ENCODE measurements at places on chromosomes 16 and 17. TPM values are rescaled to one million over a fixed set of nuclear protein-coding genes. Genes with fewer than 3 reads are reported as not detected.

SRL gene
- total RNA-seq: 359 TPM

KRTAP3-2 gene
- total RNA-seq: not detected

HOXB3 gene
- total RNA-seq: 1.2 TPM

ITGAX gene
- total RNA-seq: 1.7 TPM

SP6 gene
- 0.24 TPM for total RNA-seq

PRR11 gene
- 1.3 TPM for total RNA-seq

GRCh38 chr17:2911035-2911754, 115.0 kb downstream of the RAP1GAP2 start:
- no peak for DNase-seq

GRCh38 chr17:50218771-50219315, 17.4 kb upstream of the COL1A1 start:
- no peak for DNase-seq

- peak; percentile 50 for DNase-seq
These were observed 58.2 kb downstream of the RAP1GAP2 start for GRCh38 chr17:2854143-2855055.

- no peak for DNase-seq
These were observed 26.8 kb downstream of the COG4 start for GRCh38 chr16:70496513-70496912.

DNA sequence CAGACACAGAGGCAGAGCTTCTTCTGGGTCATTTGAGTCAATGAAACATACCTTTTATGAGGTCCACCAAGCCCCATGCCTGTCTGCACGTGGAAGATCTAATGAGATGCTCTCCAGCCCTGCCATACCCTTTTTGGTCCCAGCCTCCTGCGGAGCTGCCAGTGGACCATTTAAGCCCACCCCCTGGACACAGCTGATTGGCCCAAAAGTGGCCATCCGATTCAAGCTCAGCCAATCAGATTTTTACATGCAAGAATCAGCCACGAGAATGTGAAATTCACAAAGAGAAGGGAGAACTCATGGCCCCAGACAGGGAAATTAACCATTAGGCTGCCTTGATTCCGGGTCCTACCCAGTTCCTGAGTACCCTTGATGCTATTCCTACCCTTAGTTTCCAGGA, 231.0 kb upstream of the EEF2KMT start:
- DNase-seq: no peak

- DNase-seq: peak; percentile 70
These were observed 754 bp upstream of the SLFN11 start for GRCh38 chr17:35373984-35374765.

- DNase-seq: peak; percentile 81
These were observed 17.6 kb downstream of the ZNF213 start for GRCh38 chr16:3152277-3152990.

DNA sequence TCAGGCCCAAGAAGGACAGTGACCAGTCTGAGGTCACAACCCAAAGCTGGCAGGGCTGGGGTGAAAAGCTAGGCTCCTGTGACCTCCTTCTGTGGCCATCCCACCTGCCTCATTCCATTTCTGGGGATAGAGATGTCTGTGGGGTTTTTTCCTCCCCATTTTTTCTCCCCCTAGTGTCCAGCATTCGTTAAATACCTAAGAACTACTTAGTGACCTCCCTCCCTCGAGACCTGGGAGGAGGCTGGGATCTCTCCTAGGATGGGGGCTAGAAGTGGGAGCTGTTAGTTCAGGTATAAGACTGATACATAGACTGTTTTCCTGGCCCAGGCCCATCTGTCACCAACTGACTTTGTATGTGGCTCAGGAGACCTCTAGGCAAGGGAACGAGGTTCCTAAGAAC, 20.5 kb upstream of the STAC2 start:
- no peak for DNase-seq

GRCh38 chr17:497241-498034, 144.8 kb upstream of the RPH3AL start:
- DNase-seq: no peak

- no peak for DNase-seq
These were observed 2.1 kb upstream of the MRPL28 start for GRCh38 chr16:372302-372983.
